ENCODE measurements at places on chromosomes 16 and 17.

GRCh38 chr16:77696149-77696548, 26.2 kb upstream of the NUDT7 start:
- DNase-seq: no peak

DNA sequence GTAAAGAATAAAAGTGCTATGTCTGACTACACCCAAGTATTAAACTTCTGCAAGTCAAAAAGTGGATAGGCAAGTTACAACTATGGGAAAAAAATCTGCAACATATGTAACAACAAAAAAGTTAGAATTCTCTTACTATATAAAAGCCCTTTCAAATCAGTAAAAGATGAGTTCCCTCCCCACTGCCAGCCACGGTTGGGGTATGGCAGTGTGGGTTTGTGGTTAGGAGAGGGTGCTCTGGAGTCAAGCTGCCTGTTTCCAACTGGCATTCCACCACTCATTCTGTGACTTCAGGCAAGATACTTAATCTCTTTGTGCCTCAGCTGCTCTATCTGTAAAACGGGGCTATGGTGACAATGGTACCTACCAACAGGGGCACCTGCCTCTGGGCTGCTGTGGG, 26.6 kb upstream of the MFSD6L start:
- DNase-seq: no peak

DNA sequence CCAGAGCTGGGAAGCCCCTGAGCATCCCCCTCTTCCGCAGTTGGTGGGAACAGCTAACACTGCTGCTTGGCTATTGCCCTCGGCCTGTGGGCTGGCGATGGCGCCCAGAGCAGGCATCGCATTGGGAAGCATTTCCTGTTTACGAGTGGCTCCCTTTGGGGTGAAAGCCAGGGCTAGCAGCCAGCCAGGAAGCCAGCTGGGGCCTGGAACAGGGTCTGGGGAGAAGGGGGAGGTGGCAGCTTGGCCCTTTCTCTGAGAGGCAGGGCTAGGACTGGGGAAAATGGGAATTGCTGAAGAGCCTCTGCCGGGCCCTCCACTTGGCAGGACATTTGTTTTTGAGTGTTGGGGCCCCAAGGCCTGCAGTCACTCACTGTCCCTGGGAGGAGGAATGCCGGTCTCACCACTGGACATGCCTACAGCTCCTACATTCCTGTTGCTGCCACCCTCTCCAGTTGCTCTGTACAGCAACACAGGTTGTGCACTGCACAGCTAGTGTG, 2.4 kb upstream of the MTSS2 start:
- DNase-seq: no peak

- DNase-seq: no peak
Measured at GRCh38 chr17:27882162-27882840, 10.9 kb downstream of the LYRM9 start.

GRCh38 chr16:89094252-89094879, 714 bp downstream of the ACSF3 start:
- DNase-seq: no peak

DNA sequence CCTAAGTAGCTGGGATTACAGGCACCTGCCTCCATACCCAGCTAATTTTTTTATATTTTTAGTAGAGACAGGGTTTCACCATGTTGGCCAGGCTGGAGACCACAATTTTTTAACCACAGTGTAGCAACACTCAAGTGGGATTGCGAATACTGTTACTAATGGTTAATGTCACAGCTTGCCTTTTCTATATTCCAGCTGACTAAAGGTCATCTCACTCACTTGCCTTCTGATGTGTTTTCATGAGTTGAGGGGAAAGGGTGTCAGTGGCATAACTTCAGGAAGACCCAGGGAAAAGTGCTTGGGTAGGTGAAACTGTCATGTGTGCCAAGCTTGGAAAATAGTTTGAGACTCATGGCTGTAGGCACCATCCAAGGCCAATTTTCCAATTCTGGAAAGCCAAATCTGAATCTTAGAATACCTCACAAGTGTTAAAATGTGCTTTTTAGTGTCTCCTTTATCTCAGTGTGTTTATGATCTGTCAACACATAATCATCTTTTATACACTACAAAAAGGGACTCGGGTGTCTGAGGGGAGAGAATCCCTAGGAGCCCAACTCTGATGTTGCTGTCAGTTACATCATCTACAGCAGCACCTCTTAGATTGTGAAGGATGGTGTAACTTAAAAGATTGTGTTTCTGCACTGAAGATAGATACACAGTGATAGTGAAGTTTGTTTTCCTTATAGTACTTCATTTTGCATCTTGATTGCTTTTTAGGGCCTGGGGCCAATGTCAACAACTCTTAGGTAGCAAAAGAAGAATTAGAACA, 27.1 kb downstream of the OGFOD1 start:
- DNase-seq: peak; percentile 67

DNA sequence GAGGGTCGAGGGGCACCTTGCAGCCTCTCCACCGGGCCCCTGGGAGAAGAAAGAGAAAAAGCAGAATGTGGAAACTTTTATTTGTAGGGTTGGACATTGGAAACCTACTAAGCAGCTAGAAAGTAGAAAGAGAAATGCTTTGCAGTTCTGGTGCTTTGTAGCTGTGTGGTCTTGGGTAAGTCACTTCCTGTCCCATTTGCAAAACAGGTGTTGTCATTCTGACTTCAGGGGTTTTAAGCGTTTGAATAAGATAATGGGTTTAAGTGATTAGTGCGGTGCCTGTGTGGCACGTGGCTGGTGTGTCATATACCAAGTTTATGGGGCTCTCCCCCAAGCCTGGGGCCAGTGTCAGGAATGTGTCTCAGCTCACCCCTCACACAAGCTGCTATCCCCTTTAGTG, 1.6 kb downstream of the CA4 start:
- DNase-seq: no peak

DNA sequence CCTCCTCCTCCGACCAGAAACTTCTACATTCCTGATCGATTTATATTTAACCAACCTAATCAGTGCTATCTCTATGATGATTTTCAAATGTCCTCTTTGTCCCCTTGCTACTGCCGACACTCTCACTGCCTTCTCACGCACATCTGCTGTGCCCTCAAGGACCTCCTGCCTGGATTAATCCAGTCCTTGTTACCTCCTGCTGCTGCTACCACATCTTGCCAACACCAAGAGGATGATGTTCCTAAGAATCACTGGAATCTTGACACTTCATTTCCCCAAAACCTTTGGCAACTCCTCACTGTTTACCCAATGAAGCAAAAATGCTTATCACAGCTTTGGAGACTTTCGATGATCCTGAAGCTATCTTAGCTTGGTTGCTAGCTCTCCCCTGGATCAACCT, 287.3 kb upstream of the AXIN2 start:
- no peak for DNase-seq

DNA sequence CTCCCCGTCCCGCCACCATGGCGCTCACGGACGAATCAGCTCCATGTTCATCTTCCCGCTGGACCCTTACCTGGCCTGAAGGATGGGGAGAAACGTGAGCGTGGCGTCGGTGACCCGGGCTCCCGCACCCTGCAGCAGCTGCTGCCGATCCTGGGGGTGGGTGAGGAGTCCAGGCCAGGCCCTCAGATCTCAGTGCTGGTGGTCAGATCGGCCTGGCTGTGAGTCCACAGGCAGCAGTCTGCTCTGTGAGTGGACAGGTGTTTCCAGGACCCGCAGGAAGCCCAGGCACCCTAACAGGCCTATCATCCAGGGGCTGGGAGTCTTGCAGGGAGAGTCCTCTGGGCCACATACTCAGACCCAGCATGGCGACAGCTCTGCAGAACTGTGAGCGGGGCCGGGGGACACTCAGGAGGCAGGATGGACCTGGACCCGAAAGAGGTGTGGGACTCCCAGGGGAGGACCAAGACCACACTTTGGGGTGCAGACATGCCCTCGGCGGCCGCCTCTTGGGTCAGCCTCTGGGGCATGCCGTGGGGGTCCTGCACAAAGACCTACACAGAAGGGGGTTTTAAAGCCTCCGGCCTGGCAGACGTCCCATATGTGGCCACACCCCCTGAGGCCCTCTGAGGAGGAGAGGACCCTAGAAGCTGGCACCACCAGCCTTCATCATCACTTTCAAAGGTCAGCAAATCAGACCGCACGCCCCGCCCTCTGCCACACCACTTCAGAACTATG, 27.2 kb upstream of the ZNF469 start:
- DNase-seq: no peak

- DNase-seq: peak; percentile 70
Measured at GRCh38 chr16:2004795-2005517, 4.7 kb downstream of the ZNF598 start.

GRCh38 chr16:67977469-67978227, 2.7 kb downstream of the DPEP3 start:
- DNase-seq: no peak

DNA sequence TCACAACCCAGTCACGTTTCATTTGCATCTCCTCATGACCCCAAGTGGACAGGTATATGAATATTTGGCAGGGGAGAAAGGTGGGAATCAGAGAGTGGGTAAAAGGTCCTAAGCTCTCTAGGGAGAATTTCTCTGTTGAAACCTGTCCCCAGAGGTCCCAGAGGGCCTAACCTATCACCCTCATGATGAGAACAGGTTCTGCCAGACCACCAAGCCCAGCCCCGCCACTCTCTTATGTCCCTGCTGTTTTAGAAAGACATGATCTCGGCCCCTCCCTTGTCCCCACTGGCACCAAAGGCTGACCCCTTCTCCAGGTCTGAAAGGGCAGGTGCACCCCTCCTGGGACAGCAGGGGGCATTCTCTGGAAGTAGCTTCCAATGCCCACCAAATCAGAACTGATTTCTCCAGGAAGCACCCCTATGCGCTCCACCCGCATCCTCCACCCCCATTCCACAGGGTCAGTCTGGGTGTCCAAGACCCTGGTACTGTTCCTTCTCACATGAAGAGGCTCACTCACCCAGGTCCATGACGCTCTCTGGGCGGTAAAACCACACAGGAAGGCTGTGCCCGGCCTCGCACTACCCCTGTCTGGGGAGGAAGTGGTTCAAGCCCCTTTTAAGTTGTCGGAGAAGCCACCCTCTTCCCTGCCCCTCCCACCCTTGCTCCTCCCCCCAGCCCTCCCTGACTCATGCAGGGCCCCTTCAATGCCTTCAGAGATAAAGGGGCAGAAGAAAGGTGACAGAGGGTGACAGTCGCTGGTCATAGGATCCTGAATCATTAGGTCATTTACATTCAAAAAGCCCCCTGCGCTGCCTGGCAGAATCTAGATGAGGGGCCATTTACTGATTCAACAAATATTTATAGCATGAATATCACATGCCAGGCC, at the start of gene CCR7:
Gene CCR7, minus strand, starts transcription at position 590 of the 886 bp plus-strand sequence. Its CDS starts 63 bp downstream, at position 527.
- peak; percentile 42 for DNase-seq

DNA sequence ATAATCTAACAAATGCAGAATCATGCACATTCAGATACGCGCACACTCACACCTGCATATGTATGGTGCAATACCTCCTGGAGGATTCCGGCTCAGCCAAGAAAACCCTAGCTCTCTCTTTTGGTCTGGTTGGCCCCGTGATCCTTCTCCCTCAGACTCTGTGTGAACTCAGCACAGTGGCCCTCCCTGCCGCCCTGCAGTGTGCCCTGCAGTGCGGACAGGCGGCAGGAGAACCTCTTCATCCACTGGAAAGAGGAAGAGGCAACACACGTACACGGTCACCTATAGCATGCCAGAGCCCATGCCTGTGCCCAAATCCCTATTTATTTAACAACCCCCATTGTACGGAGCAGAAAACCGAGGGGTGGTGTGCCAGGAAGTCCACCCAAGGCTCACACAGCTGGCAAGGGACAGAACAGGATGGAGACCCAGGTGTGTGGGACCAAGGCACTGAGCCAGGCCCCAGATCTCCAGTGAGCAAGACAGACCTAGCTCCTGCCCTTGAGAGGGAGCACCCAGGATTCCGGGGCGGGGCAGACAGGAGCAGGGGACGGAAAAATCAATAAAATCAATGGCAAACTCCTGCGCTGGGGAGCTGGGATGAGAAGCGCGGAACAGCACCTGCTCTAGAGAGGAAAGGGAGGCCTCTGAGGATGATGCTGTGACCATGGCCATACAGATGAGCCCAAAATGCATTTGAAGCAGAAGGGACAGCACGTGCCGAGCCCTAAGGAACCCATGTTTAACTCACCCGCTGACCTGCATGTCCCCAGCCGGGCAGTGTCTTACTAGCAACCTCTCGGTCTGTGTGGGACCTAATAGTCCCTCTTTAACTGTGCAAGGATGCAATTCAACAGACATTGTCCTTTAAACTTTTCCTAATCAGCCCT, 54.7 kb upstream of the CIBAR2 start:
- no peak for DNase-seq

DNA sequence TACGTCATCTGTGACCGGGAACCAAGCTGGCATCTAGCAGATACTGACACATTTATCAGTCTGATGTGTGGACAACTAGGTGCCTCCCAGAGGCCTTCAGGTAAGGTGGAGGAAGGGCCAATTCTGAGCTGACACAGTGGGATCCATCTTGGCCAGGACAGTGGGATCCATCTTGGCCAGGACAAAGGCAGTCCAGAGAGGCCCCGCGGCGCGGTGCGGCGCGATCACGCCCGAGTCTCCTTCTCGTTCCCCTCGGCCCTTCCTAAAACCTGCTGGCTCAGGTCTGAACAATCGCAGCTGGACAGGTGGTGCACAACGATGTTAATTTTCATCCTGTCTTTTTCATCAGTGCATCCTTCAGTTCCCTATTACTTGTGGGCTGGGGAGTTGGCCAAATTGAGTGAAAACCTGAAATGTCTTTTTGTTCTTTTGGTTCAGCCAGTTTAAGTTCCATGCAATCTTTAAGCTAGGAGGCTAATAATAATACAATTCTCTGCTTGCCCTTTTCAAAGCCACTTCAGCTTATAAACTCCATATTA, 486 bp upstream of the WSB1 start:
- DNase-seq: no peak

GRCh38 chr16:80041410-80041809, 440.9 kb upstream of the MAF start:
- no peak for DNase-seq

GRCh38 chr16:89241187-89242007, 23.9 kb downstream of the ZNF778 start:
- DNase-seq: peak; percentile 60

DNA sequence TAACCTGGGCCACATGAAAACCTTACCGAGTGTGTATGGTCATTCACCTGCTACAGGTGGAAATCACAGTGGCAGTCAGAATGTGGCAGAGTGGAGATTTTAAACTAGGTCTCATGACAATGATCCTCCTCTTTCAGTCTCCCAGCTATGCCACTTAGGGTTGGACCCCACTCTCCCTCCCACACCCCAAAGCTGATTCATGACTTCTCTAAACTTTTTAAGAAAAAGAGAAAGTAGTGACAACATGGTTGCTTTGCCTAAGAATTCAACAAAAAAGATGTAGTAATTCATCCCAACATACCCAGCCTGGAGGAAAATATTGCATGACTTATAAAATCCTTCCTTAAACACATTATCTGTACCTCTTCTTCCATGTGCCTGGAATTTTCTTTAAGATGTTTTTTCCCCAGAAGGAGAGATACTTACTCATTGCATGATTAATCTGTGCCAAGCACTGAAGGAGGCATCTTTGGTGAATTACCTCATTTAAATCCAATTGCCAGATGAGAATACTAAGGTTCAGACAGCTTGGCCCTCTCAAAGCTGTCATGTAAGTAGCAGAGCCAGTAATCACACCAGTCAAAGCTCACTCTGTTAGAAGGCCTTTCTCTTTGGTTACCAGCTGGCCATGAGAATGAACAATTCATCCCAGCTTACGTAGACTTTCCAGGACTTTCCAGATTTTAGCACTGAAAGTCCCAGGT, 119.9 kb downstream of the COPRS start:
- DNase-seq: peak; percentile 54
